ENCODE measurements at places on chromosomes 7 and 10.

GRCh38 chr10:26025523-26025922 is 91.5 kb downstream of the MYO3A start:
- no peak for DNase-seq

DNA sequence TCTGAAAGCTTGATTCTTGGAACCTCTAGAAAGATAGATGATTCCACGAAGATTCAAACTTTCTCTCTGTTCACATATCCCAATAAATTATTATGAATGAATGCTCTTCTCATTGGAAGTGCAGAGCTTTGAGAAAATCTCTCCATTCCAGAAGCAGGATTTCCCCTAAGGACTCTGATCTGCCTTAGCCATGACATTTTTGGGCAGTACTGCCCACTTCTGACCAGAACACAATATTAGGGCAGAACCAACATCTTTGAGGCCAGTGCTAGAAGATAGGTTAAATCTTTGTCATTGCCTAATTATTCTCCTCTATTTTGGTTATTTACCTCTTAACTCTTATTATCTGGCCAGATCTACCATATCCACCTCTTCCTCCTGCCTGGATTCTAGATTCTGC is 49.9 kb downstream of the ARMC3 start:
- no peak for DNase-seq

DNA sequence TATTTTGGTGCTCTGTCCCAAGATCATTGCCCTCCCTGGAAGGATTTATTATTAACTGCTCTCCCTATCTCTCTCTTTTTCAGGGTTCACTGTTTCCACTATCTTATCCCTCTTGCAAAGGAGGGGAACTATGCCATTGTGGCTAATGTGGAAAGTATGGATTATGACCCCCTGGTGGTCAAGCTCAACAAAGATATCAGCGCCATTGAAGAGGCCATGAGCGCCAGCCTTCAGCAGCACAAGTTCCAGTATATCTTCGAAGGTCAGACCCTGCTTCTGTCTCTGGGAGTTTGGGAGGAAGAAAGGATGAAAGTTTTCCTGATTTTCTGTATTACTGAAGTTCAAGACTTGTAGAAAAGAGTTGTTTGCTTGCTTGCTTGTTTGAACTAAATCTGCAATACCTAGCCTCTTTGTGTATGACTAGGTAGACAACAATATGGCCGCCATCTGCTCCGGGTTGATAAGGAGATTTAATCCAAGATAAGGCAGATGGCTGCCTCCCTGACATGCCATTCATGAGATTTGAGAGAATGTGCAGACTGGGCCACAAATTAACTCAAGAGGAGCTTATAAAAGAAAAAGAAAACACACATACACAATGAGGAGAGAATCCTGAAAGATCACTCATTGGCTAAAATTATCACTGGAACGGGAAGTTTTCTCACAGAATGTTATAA is 122.2 kb upstream of the LRGUK start:
- DNase-seq: no peak

DNA sequence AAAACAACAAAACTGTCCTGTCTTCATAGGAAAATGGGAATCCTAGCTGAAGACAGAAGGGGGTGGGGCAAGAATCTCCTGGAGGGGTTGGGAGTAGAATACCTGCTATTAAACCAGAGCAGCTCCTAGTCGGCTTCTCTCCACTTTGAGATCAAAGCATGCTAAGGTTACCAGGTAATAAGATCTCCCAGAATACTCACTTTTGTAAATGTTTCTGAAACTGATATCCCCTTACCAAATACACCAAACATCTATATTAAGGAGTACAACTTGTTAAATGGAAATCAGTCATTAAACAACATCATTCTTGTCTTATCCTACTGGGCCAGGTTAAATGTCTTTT is 29.5 kb upstream of the DAGLB start:
- DNase-seq: no peak

DNA sequence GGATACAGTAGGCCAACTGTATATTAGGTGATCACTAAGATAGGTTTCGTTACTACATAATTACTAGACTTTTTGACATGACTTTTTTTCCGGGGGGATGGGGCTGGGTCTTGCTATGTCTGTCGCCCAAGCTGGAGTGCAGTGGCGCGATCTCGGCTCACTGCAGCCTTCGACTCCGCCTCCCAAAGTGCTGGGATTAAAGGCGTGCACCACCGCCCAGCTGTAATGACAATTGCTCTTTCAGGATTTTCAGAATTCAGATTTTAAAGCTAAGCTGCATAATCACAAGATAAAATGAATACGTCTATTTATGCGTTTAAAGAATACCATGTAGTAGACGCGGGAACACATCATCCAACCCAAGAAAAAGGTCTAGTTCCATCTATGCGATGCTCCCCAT is 982 bp downstream of the IDI1 start:
- no peak for DNase-seq

DNA sequence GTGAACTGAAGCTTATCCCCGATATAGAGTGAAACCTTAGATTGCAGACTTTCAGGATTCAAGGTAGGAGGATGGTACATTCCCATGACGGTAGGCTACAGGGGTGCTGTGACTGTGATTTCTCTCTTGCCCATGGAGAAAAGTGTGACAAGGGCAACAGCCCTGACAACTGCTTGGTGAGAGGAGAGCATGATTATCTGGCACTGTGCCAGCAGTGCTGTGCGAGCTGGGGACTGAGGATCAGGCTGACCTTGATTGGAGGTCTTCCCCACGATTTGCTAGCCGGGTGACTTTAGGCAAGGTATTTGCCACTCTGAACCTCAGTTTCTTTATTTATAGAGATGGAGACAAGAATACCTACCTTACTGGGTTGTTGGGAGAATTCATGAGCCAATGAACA is 229.5 kb downstream of the PTEN start:
- DNase-seq: no peak

GRCh38 chr10:72025832-72026231 is 61.6 kb downstream of the CHST3 start:
- DNase-seq: no peak

- DNase-seq: no peak
Observed at GRCh38 chr7:33892945-33893344, 12.4 kb upstream of the BMPER start.

GRCh38 chr7:92723205-92723604 is 113.2 kb downstream of the CDK6 start:
- no peak for DNase-seq

- no peak for DNase-seq
Observed at GRCh38 chr7:73969991-73970390, 58.0 kb upstream of the ELN start.

- DNase-seq: no peak
Observed at GRCh38 chr7:132279718-132280117, 296.6 kb downstream of the PLXNA4 start.

DNA sequence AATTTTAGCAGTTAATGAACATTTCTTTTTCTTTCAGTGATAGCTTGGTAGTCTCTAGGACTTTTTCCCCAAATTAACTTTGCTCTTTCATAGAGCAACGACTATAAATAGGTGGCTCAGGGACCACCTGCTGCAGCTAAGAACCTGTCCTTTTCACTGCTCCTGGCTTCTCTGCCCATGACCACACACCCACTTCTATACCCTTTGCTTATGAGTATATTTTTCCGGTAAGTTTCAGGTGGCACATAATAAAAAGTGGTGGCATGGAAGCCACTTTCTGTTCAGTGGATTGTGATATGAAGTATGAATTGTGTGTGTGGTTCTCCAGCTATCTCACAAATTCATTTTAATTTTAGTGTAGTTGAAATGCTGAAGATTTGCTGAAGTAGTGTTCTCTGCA is 1.2 kb downstream of the ING3 start:
- no peak for DNase-seq

- no peak for DNase-seq
Observed at GRCh38 chr7:114663502-114663901, 248.9 kb downstream of the FOXP2 start.

DNA sequence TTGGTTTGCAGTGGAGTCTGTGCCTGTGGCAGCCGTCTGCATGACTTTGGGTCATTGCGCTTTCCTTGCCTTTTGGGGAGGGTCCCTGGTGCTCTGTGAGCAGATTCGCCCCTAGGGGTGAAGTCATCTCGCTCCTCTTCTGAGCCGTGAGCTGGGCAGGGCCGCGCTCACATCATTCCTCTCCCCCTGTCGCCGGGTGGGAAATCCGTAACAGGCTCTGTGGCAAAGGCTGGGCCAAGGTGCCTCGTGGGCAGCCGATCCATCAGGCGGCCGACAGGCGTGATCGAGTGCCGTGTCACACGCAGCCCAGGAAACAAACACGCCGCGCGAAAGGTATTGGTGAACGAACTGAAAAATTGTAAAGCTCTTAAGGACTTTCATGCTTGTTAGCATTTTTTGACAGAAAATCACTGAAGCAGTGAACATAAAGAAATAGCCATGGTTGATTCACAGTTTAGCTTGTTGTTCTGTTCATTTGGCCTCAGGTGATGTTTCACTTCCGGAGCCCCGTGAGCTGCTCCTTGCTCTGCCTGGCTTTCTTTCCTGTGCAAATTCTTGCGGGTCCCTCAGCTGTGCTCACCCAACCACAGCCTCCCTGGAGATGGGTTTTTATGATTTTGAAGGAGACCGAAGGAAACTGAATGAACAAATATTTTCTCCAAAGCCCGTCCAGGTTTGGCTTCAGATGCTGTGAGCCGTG is 122.1 kb downstream of the NKX6-2 start:
- no peak for DNase-seq

- DNase-seq: peak; percentile 84
Observed at GRCh38 chr7:76201732-76202665, at the start of gene SRRM3. SRRM3 (plus strand) TSS chr7:76201896; CDS start chr7:76235067, 33,171 bp downstream.

GRCh38 chr7:129041142-129042085 is 13.5 kb downstream of the TNPO3 start:
- no peak for DNase-seq

DNA sequence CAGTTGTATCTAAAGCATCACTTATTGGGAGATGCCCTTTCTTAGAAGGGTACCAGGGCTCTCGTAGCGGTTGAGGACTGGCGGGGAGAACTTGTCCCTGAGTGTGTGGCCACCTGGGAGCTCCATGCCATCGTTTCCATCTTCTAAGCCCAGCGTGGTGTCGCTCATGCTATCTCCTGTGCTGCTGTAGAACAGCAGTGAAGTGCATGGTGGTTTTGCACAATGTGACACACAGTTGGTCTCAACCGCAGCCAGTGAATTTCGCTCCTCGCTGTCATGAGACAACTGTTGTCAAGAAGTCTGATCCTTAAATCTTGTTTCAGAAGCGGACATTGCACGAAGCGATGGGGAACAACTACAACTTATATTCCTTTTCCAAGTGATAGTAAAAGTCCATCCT is 283.4 kb downstream of the GRID1 start:
- DNase-seq: no peak

GRCh38 chr10:115432188-115432819 is 339.1 kb downstream of the ATRNL1 start:
- DNase-seq: no peak

DNA sequence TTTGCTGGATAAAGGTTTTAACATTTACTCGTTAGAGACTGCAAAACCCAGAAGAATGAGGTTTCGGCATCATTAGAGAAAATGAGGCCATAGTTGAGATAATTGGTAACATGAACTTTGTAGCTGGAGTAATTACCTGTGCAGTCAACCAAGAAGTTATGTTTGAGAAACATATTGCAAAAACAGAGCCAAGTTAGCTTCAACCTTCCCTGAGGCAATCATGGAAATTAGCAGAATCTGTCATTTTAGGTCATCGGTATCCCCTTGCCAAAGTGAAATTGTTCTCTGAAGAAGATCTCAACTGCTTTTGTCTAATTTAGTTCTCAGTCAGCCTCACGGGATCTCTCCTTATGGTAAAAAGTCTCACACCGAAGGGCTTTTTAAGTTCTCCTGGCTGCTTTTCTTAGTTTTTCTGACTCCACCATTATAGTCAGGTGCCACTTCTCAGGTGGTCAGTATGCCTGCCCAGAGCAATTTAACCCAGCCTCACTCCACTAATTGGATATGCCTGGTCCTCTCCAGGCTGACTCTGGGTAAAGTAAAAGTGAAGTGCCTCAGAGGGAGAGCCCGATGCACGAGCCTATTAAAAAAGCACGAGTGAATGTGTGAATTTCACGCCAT is 52.5 kb downstream of the NRCAM start:
- no peak for DNase-seq

GRCh38 chr10:104557966-104558365 is 83.1 kb upstream of the SORCS3 start:
- DNase-seq: no peak
